ENCODE measurements at places on chromosomes 6 and 20.

DNA sequence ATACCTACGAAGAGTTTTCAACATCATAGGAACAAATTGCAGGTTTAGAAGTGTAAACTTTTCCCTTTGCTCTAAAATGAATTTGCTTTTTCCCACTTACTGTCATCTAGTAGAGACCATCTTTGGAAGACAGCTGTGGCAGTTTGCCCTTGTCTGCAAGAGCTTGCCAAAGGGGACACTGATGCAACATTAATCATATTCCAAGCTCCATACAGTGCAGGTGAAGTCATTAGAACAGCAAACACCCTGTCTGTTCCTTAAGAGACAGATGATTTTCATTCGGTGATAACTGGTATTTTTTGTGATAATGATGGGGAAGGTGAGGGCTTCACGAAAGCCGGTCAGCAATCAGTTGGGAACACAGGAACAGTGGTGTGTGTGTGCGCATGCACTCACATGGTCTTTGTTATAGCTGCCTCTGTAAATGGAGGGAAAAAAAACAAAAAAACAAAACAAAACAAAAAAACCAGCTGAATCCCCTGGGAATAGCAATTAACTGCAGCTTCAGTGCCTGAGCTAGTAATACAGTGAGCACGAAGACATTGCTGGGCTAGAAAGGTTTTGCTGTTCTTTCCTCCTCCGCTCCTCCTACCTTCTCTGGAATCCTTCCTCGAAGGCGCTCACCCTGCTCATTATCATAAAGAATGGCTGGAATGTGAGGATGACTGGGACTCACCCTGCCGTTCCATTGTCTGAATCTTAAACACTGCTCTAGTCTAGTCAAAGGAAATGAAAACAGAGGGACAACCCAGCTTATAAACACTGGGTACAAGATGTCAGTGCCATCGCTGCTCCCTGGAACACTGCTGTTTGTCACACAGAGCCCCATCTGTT, 35.2 kb upstream of the KIF13A start:
- no peak for DNase-seq

GRCh38 chr20:56360908-56361205, 2.1 kb downstream of the FAM210B start:
- no peak for DNase-seq

- DNase-seq, result no peak
Observed at GRCh38 chr20:61895016-61895415, 170.7 kb downstream of the TAF4 start.

DNA sequence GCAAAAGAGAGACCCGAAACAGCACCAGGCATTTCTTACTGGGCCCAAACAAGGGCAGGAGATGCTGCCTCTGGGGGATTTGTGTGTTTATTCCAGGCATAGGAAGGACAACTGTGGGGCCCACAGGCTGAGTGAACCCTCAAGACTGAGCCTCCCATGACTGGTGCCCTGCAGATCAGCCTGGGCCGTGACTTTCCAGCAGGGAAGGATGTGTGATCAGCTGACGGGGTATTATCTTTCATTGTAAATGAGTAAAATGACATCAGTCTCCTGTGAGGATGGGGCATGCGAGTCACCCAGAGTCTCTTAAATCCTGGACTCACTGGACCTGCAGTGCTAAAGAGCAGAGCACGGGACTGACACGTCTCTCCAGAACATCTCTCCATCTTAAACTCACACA, 3.9 kb upstream of the TEAD3 start:
- no peak for DNase-seq

DNA sequence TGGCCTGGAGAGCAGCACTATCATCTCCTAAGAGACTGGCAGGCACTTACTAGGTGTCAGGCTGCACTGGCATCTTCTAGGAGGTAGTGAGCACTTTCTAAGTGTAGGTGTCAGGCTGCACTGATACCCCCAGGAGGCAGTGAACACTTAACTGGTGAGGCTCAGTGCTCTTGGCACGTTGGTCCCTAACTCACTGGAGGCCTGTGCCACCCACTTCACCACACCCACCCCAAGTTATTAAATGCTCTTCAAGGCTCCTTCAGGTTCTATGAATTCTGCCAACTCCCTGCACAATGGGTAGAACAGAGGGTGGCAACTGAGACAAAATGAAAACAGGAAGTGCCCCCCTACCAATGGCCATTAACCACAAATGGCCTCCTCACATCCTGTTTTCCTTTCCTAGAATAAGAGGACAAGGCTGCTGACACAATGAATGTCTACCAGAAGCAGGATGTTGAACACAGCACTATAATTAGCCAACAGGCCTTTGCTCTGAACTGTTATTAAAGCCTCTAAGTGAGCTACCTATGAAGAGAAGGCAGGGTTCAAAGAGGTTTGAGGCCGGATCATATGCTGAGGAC, 29.4 kb downstream of the NCOA5 start:
- DNase-seq, result no peak

- DNase-seq, result no peak
Observed at GRCh38 chr20:1994627-1995026, 769 bp upstream of the PDYN start.

- no peak for DNase-seq
Observed at GRCh38 chr6:158879180-158879579, 60.0 kb upstream of the EZR start.

DNA sequence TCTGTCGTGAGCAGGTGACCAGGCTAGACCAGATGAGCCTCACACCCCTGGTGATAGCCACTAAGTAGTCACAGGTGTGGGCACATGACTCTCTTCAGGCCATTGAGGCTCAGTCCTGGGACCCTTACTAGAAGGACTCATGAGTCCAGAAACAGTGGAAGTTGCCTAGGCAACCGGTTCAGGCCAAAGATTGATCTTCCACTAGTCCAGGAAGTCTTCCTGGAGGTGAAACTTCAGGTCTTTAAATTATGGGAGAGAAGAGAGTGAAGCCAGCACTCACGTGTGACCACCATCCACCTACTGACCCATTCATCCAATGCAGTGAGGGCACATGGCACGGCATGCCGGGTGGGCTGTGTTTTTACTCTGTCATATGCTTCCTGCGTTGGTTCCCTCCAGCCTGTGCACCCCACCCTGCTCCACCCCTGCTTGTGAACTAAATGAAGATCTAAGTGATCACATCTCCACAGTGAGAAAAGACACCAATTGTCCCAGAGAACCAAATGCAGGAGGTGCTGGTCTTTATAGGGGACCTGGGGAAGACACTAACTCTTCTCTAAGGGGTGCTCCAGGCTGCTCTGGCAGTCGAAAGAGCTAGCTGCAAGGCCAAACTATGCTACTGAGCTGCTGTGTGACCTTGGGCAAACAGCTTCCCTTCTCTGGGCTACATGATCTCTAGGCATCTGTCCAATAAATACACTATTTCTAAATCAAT, 12.5 kb upstream of the STX16 start:
- no peak for DNase-seq

GRCh38 chr6:102553214-102553613, 1159.7 kb downstream of the GRIK2 start:
- no peak for DNase-seq

DNA sequence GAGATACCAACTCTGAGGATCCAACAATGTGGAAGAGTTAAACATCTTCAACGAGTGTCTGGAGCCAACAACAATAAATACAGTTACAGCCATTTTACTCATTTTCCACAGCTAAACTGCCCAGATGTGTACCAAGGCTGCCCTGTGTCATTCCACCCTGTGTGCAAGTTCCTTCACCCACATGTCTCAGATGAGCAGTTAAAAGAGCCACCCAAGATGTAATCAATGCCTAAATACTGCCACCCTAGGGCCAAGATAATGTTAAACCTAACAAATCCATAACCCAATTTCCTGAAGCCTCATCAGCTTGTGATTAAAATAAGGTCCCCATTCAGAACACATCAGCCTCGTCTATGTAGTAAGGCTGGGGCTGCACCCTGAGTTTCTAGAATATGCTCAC, 59.9 kb downstream of the GMDS start:
- DNase-seq, result no peak

GRCh38 chr6:75374961-75375400, 90.4 kb upstream of the TMEM30A start:
- DNase-seq, result no peak
